ENCODE measurements at places on chromosomes 5 and 9.

- DNase-seq: no peak
These were observed 51.8 kb upstream of the TLE1 start for GRCh38 chr9:81741103-81741502.

GRCh38 chr9:117656002-117656401, 48.2 kb upstream of the TLR4 start:
- DNase-seq: no peak

GRCh38 chr5:10333154-10334006, 20.1 kb upstream of the MARCHF6 start:
- no peak for DNase-seq

- DNase-seq: no peak
These were observed 176.7 kb upstream of the HMHB1 start for GRCh38 chr5:143635146-143635752.

DNA sequence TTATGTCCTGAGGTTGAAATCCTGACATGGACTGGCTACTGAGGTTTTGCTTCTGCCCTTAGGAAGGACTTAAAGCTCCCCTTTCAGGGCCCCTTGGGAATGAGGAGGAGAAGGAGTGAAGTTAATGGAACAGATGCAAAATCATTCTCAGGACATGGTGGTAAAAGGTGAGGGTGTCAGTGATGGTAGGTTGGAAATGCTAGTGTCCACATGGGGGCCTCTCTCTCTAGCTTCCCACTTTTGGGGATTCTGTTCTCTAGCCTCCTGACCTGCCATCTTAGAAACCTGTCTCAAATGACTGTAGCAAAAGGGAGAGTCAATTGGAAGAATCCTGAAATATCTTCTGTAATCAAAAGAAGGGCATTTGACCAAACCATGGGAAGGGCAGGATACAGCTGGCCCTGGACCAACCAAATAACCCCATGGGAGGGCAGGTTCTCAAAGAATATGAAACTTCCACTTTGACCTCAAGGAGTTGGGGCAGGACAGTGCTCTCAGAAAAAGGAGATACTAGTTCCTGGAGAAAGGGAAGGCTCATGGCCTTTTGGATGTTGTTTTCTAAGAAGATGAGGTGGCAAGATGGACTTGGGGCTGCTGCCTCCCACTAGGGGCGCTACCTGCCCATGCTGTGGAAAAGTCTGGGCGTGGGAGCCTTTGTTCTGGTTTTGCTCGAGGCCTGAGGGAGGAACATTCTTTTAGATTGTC, 21.2 kb upstream of the MLANA start:
- DNase-seq: no peak

DNA sequence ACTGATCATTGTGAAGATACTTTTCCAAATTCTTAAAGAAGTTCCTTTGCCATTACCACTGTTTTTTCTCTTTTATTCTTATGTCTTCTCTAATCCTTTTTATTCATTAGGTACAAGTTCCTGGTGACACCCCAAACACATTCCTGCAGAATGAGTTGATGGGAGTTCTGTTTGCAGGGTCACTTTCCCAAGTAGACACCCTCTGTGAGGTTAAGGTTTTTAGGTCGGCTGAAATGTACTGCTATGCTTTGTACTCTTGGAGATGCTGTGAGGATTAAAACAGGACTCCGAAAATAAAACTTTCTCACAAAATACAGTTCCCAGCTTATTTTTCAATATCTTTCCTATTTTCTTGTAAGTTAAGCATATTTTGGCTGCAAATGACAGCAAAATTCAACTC, 143.3 kb upstream of the TLE4 start:
- DNase-seq: no peak

GRCh38 chr5:152144030-152144429, 219.4 kb upstream of the GLRA1 start:
- no peak for DNase-seq

- no peak for DNase-seq
These were observed 20.6 kb upstream of the F2R start for GRCh38 chr5:76695346-76695745.

GRCh38 chr5:56326116-56326515, 93.0 kb upstream of the ANKRD55 start:
- no peak for DNase-seq

DNA sequence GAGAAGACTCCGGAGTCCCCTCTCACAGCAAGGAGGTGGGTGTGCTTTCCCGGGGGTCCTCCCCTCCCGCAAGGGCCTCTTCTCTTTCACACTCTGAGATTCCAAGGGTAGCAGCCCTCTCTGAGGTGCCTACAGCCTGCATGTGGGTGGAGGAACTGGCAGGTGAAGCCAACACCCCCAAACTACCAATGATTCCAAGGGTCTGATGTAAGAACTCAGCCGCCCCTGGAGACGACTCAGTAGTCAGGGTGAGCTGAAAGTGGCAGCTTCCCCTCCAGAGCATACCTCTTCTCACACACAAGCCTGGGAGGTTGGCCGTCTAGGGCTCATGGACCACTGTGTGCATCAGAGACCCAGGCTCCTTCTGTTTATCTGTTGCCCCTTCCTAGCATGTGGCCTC, 66.1 kb downstream of the TSPAN17 start:
- no peak for DNase-seq

DNA sequence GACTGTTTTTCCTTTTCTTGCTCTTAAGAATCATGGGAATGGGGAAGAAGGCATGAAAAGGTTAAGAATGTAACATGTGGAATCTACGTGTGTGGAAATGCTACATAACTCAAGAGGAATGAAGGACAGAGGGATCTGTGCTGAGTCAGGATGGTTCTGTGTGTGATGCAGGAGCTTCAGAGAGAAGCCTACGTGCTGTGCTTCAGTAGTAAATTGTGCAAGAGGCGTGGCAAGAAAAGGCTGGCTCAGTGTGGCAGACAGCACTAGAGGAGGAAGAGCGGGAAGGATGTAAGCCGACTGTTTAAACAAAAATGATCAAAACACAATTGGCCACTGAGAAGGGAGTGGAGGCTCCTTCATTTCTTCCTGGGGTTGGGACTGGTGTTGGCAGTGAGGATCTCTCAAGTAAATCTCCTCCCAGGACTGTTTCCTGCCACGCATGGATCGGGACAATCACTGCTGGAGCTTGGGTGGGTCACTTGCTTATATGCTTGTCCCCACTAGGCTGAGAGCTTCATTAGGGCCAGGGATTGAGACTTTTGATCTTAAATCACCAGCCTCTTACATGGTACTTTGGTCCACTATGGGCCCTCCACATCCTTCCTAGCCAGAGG, 59.4 kb upstream of the BASP1 start:
- DNase-seq: no peak

GRCh38 chr5:102700916-102701315, 54.2 kb upstream of the PAM start:
- DNase-seq: no peak

GRCh38 chr5:169100735-169101075, 200.2 kb downstream of the SLIT3 start:
- DNase-seq: no peak

DNA sequence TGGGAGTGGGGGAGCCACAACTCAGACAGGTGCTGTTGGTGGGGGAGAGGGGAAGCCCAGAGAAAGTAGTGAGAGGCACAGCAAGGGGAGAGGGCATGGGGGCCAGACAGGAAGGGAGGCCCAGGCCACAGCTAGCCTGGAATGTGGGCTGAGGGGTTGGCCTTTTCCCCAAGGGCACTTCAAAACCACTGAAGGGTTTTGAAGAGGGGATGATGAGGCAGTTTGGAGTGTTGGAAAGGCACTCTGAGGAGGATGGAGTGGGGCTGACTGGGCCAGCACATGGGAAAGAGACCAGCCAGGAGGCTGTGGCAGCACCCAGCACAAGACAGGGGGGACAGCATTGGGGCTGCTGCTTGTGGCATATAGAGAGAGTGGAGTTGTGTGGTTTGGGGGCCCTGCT, 3.8 kb downstream of the PSD2 start:
- no peak for DNase-seq

- DNase-seq: no peak
These were observed at the start of gene SHROOM1 for GRCh38 chr5:132830436-132831094. Gene SHROOM1 (minus strand): TSS chr5:132830647. CDS start chr5:132826140, 4,507 bp downstream.

DNA sequence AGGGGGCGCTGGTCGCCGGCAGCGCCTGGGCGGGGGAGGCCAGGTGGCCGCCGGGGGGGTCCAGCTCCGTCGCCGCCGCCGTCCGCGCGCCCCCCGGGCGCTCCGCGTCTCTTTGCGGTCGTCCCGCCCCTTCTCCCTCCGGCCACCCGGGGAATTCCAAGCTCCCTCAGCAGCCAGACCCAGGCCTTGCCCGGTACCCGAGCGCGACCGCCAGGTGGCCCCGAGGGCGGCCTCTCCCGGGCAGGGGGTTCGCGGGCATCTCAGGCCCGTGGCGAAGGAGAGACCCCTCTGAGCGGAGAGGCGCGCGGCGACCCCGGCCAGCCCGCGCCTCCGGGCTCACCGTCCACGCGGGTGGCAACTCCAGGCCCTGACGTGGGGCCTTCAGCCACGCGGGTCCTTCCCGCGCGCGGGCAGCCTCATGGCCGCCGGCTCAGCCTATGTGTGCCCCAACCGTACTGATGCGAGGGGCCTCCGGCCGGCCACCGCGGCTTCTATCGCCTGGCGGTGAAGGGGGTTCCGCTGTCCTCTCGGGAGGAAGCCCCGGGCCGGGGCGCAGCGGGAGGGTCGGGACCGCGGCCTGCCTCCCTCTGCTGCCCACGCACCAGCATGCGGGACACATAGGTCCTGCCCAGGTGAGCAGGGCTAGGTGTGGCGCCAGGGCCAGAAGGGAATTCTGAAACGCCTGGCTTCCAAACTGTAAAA, 529 bp upstream of the NRARP start:
- DNase-seq: no peak

- DNase-seq: no peak
These were observed 236.8 kb downstream of the ACTL7B start for GRCh38 chr9:108618906-108619550.

DNA sequence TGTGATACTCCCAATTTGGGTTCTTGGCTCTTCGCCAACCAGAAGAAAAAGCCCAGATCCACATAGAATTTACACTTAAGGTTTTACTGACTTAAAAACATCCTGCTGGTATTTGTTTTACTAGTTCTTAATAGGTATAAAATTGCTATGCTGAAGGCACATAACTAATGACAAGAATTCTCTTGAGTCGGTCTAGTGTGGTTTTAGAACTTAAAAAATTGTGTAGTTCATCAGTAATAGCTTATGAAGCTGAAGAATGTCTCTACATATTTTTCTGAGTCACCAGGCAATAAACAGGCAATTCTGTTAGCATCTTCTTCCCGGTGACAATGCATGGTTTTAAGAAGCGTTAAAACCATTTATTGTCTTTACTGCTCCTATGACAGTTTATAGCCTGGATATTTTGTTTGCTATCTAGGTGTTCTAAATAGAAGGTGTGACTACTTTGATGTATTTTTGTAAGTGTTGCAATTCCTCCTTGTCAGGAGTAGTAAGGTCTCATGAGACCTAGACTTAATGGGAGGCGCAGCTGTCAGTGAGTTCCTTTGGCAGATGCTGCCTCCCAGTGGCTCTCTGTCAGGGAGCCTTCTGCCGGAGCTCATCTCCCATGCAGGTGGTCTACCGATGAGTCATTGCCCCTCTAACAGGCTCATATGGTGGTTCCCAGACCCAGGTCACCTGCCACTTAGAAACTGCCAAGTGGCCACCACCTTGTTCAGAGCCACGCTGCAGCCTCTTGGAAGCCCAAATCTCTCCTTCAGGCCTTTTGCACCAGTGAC, 173.8 kb downstream of the MAST4 start:
- DNase-seq: no peak

- no peak for DNase-seq
These were observed 2.5 kb upstream of the ZNF608 start for GRCh38 chr5:124748687-124749594.

GRCh38 chr5:157387041-157387563, 72.9 kb upstream of the NIPAL4 start:
- no peak for DNase-seq

DNA sequence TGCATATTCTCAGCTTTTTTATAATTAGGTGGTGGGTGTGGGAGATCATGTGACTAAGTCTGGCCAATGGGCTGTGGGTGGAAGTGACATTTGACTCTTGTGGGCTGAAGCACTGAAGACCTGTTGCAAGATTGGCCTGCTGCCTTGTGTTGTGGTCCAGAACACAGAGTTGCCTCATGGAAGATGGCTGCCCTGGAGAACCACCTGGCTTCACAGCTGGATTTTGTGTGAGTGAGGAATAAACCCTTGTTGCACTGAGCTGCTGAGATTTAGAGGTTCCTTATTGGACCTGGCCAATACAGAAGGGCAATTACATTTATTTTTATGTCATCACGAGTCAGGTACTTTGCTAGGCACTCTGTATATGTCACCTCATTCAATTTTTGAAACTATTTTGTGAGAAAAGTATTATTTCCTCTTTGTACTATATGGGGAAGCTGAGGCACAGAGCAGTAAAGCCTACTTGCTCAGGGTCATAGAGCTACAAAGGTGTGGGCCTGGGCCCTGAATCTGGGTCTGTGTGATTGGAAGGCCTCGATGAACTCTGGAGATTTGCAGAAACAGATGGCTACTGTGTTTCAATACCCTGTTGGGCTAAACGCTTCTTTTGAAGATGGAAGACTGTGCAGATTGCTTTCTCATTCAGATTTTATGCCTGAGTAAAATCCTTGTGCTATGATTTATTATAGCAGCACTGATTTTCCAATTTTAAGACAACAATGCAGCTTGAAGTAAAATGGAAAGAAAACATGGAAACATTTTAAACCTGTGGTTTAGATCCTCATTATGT, 71.2 kb upstream of the TBC1D2 start:
- DNase-seq: no peak

DNA sequence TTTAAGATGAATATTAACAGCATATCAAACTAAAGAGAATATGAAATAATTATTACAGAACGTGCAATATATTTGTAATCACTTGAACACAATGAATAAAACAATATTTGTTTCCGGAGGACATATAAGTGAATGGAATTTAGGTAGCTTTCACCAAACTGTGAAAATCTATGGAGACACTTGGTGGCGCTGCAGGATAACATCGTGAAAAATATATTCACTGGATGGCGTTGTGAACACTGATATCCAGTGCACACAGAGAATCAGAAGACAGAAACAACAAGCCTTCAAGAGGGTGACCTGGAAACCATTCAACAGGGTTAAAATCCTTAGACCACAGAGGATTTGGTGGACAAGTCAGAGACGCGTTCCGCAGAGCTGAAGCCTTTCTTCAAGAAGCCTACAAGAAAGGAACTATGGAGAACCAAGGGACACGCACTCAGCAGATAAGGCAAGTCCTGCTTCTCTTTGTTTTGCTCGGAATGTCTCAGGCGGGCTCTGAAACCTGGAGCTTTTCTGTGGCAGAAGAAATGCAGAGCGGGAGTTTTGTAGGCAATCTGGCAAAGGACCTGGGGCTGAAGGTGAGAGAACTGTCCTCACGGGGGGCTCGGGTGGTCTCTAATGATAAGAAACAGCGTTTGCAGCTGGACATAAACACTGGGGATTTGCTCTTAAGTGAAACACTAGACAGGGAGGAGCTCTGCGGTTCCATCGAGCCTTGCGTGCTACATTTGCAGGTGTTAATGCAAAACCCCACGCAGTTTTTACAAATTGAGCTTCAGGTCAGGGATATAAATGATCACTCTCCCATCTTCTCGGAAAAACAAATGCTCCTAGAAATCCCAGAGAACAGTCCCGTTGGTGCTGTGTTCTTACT, at the start of gene PCDHB11:
TSS of gene PCDHB11 (plus strand) at position 269 of the 877 bp plus-strand sequence. CDS start at position 417, 148 bp downstream.
- no peak for DNase-seq

DNA sequence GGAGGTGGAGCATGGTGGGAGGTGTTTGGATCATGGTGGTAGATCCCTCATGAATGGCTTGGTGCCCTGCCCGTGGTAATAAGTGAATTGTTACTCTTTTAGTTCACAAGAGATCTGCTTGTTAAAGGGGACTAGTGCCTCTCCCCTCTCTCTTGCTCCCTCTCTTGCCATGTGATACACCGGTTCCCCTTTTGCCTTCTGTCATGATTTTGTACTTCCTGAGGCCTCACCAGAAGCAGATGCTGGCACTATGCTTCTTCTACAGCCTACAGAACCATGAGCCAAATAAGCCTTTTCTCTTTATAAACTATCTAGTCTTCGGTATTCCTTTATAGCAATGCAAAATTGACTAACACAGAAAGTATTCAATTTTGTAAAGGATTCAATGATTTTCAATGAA, 817.1 kb downstream of the TLR4 start:
- DNase-seq: no peak

Data from stimulated activated CD4-positive, alpha-beta T cell treated with anti-CD3 and anti-CD28 coated beads, Interleukin-1b, Interleukin-23, amount 100 ng/mL, for 24 hours (primary cell).